GM04504 (cell line): ENCODE measurements at places on chromosomes 3 and 15.

DNA sequence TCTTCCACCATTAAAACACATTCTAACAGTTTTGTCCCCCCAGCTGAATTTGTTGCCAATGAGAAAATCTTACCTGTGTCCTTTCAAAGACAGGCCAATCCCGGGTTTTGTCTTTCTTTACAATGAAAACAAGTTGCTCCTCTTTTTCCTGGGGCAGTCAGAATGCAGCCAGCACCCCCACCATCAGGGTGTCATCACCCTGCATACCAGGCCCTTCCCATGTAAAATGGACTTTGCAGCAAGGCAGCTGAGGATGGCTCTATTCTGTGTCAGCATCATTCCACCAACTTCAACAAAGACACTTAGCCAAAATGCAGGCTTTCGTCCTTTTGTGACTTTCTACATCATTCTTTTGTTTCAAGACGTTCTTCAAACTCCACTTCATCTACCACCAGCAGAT is 490.9 kb downstream of the OCA2 start:
- DNase-seq, result no peak

- no peak for DNase-seq
Measured at GRCh38 chr3:81406318-81406717, 355.1 kb downstream of the GBE1 start.

- no peak for DNase-seq
Measured at GRCh38 chr15:42151736-42152135, 4.7 kb downstream of the PLA2G4F start.

DNA sequence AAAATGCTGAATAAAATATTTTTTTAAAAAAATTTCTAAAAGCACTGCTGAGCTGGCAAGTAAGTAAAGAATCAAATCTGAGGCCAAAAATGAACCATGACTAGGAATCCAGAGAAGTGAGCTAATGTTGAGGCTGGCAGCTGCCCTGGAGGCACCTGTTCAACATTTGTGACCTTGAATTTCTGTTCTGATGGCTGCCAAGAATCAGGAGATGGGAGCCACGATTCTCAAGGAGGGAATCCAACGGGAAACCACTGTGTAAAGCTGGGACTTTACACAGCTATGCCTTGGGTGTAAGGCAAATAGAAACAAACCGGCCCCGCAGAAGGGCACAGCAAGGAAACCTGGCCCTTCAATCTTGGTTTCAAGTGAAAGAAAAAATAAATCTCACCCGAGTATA is 22.7 kb downstream of the HEG1 start:
- no peak for DNase-seq

DNA sequence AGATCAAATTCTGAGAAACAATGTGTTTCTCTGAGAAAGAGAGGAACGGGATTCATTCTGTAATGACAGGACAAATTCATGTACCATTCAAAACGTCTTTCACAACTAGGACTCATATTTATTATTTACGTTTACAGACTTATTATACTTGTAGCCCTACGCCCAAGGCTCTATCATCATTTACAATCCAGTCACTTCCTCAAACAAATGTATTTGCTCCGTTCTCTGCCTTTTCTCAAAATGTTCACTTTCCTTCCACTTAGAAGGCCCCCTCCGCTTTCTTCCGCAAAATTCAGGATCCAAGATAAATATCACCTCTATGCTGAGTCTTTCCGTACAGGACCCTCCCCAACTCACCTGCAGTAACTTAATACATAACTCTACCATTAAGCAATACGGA is 745 bp downstream of the RSL24D1 start:
- no peak for DNase-seq

- DNase-seq, result no peak
Measured at GRCh38 chr15:64562003-64562640, 101.7 kb downstream of the ZNF609 start.

DNA sequence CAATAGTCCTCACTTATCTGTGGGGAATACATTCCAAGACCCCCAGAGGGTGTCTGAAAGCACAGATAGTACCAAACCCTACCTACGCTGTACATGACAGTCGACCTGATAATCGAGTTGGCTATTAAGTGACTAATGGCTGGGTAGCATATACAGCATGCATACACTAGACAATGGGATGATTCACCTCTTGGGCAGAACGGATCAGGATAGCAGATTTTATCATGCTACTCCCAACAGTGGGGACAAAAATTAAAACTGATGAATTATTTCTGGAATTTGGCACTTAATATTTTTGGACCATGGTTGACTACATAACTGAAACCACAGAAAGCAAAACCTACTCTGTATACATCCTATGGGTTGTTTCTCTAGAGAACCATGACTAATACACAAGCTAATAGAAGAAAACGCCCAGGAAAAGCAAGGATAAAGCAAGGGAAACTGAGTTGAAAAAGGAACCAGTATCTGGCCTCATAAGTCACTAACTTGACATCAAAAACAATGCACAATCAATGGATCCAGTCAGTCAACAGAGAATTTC is 15.5 kb downstream of the ATG3 start:
- DNase-seq, result no peak

GRCh38 chr3:79257791-79258190 is 510.0 kb downstream of the ROBO1 start:
- peak; percentile 37 for DNase-seq

DNA sequence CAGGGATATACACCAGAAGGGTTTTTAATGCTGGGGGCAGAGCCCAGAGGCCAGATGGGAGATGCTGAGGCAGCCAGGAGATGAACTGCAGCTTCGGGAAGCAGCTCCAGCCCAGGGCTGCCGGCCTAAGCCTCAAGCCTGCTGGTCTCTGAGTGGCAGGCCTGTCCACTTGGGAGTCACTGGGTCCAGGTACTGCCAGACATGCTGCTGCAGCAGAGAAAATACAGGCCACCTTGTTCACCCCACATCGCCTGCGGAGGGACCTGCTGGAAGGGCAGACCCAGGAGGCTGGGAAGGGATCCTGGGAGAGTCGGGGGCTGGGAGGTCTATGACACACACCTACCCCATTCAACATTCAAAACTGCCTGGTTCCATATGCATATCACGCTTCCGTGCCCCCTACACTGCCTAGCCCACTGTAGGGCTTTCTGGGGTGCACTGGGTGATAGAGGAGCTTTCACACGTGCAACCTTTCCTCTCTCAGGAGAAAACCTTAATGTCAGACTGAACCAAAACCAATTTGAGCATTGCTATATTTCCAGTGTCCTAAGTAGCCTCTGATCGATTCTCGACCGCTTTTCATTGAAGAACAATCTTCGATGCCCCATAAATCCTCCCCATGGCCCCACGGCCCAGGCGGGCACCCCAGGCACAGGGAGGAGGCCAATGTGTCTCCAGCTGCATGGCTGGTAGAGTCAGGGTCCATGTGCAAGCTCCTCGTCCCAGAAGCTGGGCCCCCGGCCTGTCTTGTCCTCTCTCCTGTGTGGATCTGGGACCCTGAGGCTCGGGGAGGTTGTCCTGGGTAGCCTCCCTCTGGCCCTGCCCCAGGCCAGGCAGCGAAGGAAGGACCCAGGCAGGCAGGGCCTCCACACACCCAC is 147.4 kb downstream of the ATP10A start:
- no peak for DNase-seq

DNA sequence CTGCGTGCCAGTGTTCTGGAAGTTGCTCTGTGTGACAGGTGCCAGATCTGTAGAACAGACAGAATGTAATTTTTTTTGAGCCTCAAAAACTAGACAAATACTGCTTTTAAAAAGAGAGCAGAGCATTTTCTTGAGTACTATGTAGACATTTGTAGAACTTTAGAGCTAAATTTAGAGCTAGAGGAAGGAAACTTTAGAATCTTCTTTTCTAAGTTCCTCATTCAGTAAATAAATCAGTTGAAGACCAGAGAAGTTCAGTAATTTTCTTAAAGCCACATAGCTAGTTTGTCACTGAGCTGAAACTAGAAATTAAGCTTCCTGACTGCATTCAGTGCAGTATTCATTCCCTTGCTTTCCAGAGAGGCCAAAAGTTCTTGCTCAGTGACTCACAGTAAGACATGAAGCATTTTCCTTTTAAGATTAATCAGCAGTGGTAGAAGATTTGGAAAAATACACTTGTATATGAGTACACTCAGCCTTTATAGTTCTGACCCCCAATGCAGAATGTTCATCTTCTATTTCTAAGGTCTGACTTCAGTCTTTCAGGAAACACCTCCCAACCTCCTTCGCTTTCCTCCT is 83.6 kb upstream of the TSEN2 start:
- DNase-seq, result no peak

- DNase-seq, result no peak
Measured at GRCh38 chr15:90141646-90142045, 39.4 kb upstream of the IDH2 start.

DNA sequence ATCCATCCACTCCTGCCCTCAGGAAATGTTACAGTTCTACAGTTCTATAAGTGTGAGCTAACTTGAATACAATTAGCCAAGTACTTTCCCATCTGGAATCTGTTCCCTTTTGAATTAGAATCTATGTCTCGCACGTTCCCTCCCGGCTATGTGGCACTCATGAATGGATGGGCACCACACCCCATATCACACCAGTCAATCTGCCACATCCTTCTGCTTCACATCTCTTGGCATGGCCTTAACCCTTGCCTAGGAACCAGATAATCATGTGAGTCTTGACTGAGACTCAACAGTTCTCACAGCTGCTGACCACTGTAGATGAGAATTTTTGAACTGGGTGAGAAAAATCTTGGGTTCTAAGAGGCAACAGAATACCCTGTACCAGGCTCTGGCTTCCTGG is 180.2 kb downstream of the TNIK start:
- DNase-seq, result no peak

GRCh38 chr3:41489231-41489630 is 289.9 kb downstream of the CTNNB1 start:
- no peak for DNase-seq

DNA sequence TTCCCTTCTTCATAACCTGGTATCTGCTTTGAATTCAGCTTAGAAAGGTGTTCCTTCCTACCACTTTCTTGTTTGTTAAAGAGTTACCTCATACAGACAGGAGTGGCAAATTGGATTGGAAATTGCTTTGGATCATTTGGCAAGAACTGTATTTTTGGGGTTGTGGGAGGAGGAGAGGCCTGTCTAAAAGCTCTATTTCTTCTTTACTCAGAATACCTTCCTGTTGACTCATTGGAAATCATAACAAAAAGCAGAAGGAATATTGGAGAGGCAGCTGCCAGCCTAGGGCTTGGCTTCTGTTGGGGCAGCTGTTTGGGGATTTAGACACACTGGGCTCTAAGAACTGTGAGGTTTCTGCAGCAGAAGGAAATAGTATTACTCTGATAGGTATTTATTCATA is 14.2 kb downstream of the IQGAP1 start:
- peak; percentile 65 for DNase-seq

DNA sequence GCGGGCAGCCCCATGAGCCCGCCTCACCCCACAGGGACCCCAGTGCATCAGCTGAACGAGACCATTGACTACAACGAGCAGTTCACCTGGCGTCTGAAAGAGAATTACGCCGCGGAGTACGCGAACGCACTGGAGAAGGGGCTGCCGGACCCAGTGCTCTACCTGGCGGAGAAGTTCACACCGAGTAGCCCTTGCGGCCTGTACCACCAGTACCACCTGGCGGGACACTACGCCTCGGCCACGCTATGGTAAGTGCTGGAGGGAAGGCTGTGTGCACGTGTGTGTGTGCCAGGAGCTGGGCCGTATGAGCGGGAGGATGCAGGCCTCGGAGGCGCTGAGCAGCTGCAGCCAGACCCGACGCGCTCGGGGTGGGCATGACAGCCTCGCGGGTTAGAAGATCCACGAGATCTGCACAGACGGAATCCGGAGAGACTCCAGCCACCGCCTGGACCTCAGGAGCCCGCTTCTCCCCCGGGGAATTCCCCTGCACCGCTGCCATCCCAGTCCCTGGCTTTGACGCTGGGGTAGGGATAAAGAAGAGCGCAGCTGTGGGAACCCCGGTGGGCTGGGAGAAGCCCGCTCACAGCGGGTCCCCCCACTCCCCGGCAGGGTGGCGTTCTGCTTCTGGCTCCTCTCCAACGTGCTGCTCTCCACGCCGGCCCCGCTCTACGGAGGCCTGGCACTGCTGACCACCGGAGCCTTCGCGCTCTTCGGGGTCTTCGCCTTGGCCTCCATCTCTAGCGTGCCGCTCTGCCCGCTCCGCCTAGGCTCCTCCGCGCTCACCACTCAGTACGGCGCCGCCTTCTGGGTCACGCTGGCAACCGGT is 2.6 kb downstream of the DUOXA2 start:
- DNase-seq, result no peak
